NT2/D1 (cell line): ENCODE measurements at places on chromosomes 7 and 10.
A peak's percentile ranks its signal among the peaks of the same experiment; 100 is the strongest.

DNA sequence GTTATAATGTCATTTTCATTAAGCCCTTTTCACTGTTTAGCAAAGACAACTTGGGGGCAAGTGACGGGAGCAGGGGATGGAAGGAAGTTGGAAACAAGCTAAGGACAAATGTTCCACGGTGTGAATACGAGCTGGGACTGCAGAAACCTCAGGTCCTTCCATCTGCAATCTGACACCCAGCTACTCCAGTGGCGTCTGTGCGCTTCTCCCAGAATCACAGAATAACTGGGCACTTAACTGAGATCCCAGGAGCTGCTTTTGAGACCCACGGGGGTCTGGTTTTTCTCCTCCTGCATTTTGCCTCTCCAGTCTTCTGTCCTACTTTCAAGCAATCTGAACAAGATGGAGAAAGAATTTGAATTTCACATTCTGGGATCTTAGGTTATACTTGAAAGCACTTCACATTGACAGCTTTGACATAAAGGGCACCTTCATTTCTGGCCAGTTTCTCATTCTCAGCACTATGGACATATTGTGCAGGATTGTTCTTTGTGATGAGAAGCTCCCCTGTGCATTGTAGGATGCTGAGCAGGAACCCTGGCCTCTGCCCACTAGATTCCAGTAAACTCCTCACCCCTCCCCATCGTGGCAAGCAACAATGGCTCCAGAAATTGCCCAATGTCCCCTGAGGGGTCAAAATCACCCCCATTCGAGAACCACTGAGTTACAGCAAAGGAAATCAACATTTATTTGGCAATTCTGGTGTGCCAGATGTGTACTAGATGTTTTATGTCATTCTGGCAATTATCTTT is 194.1 kb downstream of the CACNB2 start:
- DNase-seq: no peak

- no peak for DNase-seq
These were observed 51.8 kb upstream of the BMPER start for GRCh38 chr7:33853361-33854062.

DNA sequence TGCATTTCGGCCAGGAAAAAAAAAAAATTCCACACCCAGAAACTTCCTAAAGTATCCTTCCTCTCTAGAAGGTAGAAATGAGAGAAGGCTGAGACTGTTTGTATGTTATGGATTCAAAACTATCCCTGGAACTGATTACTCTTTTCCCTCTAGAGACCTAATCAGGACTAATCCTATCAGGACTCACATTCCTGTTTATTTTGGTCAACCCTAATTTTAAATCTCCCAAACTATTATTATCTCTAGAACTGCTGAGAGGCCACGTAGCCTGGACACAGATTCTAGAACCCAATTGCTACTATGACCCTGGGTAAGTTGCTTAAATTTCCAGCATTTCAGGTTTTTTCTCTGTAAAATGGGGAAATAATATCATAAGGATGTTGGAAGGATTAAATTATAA is 346.8 kb upstream of the MEOX2 start:
- DNase-seq: no peak

DNA sequence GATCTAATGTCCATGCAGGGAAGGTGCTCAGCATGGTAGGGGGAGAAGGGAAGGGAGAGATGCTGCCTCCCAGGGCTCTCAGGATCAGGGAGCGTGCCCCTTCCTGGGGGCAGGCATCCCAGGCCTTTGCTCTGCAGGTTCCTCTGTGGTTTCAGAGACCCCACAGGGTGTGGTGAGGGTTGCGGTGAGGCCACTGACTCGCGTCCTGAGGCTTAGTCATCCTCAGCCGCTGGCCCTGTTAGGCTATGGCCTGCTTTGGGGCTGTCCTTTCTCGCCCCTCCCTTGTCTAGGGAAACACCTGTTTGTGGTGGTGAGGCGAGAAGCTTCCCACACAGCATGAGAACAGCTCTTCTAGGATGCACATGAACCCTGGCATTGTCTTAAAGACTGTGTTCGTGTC is 558.3 kb upstream of the FOXK1 start:
- DNase-seq: no peak

GRCh38 chr10:117386805-117387204 is 11.6 kb upstream of the PDZD8 start:
- no peak for DNase-seq

DNA sequence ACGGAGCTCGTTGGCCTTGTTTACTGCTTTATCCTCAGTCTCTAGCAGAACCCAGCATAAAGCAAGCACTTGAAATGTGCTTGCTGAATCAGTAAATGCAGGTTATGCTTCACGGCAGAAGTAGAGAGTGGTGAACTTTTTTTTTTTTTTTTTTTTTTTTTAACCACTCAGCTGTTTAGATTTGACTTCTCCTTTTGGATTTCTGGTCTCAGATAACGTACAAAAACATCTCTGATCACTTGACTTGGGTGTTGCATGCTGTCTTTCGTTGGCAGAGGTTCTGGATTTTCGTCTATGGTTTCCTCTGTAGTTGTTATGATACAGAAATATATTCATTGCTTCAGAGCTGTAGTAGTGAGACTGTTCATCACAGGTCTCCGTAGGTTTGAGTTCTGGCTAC is 242.5 kb upstream of the HABP2 start:
- DNase-seq: no peak

- DNase-seq: no peak
These were observed 26.2 kb downstream of the CNPY1 start for GRCh38 chr7:155520114-155520513.

DNA sequence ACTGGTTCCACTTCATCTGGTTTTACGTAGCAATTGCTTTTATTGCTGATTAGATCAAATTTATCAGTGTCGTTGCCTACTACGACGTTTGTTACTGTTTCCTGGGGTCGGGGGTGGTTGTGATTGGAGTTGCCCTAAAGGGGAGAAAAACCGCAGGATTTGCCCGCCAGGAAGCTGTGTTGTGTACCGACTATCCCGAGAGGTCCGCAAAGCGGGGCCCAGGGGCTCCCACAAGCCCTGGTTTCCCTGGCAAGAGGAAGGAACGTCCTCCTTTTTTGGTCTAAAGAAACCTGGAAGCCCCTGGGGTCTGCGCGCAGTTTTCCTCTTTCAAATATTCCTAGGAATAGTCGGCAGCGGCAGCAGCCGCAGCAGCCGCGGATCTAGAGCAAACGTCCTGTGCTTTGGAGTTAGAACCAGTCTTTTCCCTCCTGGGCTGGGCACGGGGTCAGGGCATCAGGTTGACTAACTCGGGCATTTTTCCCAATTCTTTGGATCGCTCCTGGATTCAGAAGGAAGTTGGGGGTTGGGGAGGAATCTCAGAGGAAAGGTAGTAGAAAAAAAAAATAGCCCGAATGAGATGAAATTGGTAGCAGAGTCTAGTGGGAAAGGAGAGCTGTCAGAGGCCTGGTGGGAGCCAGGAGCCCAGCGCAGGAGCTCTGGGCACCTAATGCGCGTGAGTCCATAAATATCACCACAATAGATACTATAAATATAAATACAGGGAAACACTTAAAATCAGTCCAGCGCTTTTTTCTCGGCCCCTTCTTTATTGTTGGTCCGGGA is 4.6 kb downstream of the VAX1 start:
- DNase-seq: no peak

DNA sequence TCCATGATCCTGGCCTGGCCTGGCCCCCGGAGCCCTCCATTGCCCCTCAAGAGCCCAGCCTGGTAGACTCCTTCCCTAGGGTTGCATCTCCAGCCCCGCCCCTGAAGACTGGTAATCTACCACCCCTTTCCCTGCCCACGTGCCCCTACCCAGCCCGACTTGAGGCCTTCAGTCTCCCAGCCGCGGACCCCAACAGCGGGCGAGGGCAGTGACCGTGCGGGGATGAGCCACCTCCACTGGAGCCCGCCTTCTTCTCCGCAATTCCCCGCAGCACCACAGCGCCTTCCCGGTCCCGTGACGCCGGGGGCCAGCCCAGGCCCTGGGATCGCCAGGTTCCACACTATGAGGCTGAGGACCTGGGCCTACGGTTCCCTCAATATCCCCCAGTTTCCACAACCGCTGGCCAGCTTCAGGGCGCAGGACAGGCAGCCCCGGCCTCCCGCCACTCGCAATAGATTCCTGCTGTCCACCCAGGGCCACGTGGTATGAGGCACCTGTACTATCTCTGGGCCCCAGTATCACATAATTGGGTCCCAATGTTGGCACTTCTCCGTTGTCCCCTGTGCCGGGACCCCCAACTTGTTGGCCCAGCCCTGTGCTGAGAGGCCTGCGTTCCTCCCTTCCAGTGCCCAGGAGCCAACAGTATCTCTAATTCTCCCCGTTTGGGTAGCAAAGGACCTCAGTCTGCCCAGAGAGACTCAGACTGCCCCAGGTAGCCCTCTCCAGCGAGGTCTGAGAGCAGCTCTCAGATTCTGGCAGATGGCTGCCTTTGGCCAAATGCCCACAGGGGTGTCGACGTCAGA is 1.1 kb upstream of the GPRIN2 start:
- no peak for DNase-seq

GRCh38 chr7:33556472-33556871 is 348.9 kb upstream of the BMPER start:
- no peak for DNase-seq

GRCh38 chr7:130943981-130944380 is 210.0 kb upstream of the KLF14 start:
- DNase-seq: no peak

DNA sequence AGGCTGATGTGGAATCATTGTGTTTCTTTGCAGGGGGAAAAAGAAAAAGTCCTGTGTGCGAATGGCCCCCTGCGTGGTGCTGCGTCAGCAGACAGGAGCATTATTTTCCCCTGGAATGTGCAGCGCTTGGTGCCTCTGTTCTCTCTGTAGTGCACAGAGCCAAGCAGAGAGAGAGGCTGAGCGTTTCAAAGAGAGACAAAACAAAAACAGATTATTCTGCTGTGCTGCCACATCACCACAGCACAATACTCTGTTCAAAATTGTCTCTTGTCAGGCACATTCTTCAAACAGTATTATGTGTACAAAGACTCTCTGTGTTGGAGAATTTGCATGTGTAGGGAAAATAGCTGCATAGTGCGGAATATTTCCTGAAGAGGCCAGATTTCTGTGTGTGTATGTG is 609.0 kb downstream of the SDK1 start:
- no peak for DNase-seq

DNA sequence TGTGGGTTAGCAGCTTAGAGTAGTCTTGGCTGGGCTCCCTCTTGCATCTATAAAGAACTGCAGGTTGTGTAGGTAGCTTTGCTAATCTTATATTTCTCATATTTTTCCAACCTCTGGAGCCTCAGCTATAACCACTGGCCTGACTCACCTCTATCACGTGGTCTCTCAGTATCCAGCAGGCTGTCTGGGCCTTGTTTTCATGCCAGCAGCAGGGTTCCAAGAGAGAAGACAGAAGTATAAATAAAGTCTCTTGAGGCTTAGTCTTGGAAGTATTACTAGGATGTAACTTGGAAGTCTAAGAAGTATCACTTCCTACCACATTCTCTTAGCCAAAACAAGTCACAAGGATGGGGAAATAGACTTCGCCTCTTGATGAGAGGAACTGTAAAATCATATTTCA is 73.3 kb downstream of the WIPF3 start:
- DNase-seq: no peak

GRCh38 chr10:112628951-112629609 is 182.1 kb downstream of the VTI1A start:
- DNase-seq: no peak

- no peak for DNase-seq
These were observed 394.1 kb downstream of the XPNPEP1 start for GRCh38 chr10:109529258-109529657.

- DNase-seq: peak; percentile 63
These were observed at the start of gene CADPS2 for GRCh38 chr7:122886357-122887081. TSS of gene CADPS2 (minus strand) at chr7:122886460. CDS start at chr7:122886337, 123 bp downstream.

- DNase-seq: peak; percentile 62
These were observed 44.9 kb downstream of the SMURF1 start for GRCh38 chr7:99098824-99099498.

DNA sequence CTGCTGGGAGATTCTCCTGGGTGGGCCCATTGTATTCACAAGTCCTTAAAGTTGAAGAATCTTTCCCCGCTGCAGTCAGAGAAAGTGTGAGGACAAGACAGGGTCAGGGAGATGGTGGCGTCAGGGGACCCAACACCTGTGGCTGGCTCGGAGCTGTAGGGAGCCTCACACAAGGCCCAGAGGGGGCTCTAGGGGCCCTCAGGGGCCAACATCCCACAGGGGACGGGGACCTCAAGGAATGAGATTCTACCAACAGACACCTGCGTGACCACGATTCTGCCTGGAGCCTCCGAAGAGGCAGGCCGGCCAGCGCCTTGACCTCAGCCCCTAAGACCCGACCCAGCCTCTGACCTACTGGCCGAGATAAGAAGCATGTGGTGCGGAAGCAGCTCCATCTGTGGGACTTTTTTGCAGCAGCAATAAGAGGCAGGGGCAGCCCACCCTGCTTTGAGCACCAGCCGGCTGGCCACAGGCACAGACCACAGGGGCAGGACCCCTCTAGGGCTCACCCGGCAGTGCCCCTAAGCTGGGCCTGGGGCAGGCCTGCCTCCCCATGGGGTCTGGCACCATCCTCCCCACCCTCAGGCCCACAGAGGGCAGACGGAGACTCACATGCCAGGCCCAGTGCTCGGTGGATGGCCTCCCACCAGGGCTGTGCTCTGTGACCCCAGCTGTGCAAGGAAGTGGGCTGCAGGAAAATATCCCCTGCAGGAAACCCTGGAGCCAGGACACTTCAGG is 13.2 kb downstream of the RASGEF1A start:
- no peak for DNase-seq

- DNase-seq: no peak
These were observed 753.2 kb downstream of the GRID1 start for GRCh38 chr10:85613391-85613790.

GRCh38 chr7:77266291-77266794 is 66.7 kb upstream of the FGL2 start:
- no peak for DNase-seq

DNA sequence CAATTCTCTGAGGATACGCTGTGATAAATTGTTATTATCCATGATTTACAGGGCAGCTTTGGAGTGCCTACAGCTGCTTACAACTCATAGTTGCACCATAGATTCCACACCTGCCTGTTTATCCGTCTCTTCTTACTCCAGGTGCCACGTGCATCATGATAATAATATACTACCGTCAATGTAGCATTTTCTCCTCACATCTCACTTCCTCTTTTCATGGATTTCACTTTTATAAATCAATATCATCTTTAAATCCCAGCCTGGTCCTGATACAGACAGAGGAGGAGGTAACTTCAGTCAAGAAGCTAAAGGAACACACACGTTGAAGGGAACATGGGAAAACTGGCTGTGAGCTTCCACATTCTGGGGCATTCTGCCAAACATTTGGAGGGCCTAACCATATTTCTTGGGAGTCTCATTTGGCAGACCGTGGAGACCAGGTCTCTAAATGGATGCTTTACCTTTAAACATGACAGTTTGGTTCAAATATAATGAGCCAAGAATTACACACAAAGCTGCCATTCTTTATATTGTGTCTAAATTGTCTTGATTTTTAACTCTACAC is 2.4 kb downstream of the CH25H start:
- DNase-seq: no peak

DNA sequence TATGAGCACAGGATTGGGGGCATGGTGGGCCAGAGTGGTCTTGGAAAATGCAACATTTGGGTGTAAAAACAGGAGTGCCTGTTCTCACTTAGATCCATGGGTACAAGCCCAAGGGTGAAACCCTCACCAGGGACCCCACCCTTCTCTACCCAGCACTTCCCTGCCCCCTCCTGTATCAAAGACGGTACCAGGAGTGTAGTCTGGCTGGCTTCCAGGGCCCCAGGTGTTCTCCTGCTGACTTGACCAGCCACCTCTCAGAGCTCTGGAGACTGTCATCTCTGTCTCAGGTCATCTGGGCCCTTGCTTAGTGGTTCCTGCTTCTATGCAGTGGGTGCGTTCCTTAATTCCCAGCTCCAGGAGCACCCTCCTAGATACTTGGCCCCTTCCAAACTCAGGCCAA is 447.2 kb downstream of the LRMDA start:
- DNase-seq: no peak
